ENCODE measurements at places on chromosomes 5 and 9. TPM values are rescaled to one million over a fixed set of nuclear protein-coding genes. Genes with fewer than 3 reads are reported as not detected.

Gene GPR21
- total RNA-seq, result 3.4 TPM

- no peak overlapping the region for H3K4me3 ChIP-seq
- no peaks in the 10 kb centered on the region for H3K27me3 ChIP-seq
- no peak for DNase-seq
- H3K36me3 ChIP-seq, result no peaks in the 10 kb centered on the region
- H3K27ac ChIP-seq, result no peak overlapping the region
Observed at GRCh38 chr9:74697535-74697934, 190.2 kb downstream of the TRPM6 start.

GRCh38 chr5:137401946-137402345, 97.2 kb downstream of the SPOCK1 start:
- no peak overlapping the region for H3K27ac ChIP-seq
- no peak for DNase-seq
- H3K4me1 ChIP-seq, result peaks cover 1% of the 10 kb centered on the region
- H3K27me3 ChIP-seq, result peaks cover 4% of the 10 kb centered on the region
- H3K4me3 ChIP-seq, result no peak overlapping the region
- H3K36me3 ChIP-seq, result no peaks in the 10 kb centered on the region

GRCh38 chr5:167855818-167856217, 435.6 kb upstream of the WWC1 start:
- no peak overlapping the region for H3K4me3 ChIP-seq
- no peak for DNase-seq
- no peak overlapping the region for H3K27ac ChIP-seq

- peaks cover 6% of the 10 kb centered on the region for H3K36me3 ChIP-seq
- H3K27me3 ChIP-seq, result no peaks in the 10 kb centered on the region
- peaks cover 6% of the 10 kb centered on the region for H3K4me1 ChIP-seq
- DNase-seq, result no peak
Observed at GRCh38 chr9:19446361-19446861, 37.6 kb downstream of the ACER2 start.

DNA sequence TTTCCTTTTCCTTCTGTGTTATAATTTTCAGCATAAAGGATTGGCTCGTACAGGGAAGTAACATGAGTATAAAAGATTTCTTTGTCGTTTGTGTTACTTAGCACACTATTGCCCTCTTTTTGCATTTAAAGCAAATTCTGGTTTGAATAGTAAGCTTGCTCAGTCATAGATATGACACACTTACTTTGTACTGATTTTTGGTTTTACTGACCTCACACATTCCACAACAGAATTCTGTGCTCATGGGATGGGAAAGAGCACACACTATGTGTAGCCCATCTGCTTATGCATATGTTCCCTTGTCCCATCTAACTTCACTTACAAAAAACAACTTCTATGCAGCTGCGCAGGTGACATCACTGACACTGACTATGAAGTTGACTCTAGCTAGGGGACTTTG, 111.9 kb upstream of the MTAP start:
- DNase-seq, result no peak
- H3K4me1 ChIP-seq, result peaks cover 4% of the 10 kb centered on the region
- no peak overlapping the region for H3K4me3 ChIP-seq
- H3K27me3 ChIP-seq, result no peaks in the 10 kb centered on the region
- no peak overlapping the region for H3K27ac ChIP-seq
- H3K36me3 ChIP-seq, result peaks cover 1% of the 10 kb centered on the region

GRCh38 chr5:41840251-41840650, 30.0 kb downstream of the OXCT1 start:
- no peak overlapping the region for H3K4me3 ChIP-seq
- no peaks in the 10 kb centered on the region for H3K36me3 ChIP-seq
- no peak overlapping the region for H3K27ac ChIP-seq
- no peak for DNase-seq
- no peaks in the 10 kb centered on the region for H3K4me1 ChIP-seq
- no peaks in the 10 kb centered on the region for H3K27me3 ChIP-seq
